NCI-H2029 (cell line): ENCODE measurements at places on chromosomes 1 and 21.

- no peak for DNase-seq
Observed at GRCh38 chr1:153639280-153639679, 5.4 kb downstream of the CHTOP start.

DNA sequence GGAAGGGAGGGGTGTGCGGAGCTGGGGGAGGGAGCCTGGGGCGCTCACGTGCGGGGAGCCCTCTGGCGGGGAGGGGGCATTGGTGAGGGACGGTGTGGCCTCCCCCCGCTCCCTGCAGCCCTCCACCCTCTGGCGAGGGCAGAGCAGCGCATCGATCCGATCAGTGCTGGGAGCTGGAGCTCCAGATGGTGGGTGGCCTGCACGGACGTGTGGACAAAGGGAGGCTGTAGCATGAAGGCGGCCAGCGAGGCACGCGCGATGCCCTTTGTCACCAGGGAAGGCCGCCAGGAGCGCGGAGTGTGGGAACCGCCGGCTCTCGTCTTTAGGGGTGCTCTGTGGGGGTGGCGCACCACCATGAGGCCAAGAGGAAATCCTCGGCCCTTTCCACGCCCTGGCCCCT lies 5.4 kb upstream of the HES5 start:
- DNase-seq = no peak

DNA sequence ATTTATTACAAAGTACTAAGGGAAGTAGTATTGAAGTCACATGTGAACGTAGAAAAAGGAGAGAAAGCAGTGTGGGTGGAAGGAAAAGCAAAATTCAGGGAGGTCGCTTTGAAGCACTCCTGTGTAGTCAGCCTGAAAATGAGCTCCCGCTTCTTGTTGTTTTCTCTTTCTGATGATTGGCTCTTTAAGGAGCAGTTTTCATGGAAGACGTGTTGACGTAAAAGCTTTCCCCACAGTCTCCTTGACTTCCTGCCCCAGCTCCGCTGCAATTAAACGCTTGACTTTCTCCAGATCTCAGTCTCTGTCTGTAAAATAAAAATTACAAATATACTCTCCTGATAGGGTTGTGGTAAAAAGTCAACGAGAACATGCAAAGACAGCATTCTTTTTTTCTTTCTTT lies 661.5 kb upstream of the ZP4 start:
- DNase-seq = no peak

DNA sequence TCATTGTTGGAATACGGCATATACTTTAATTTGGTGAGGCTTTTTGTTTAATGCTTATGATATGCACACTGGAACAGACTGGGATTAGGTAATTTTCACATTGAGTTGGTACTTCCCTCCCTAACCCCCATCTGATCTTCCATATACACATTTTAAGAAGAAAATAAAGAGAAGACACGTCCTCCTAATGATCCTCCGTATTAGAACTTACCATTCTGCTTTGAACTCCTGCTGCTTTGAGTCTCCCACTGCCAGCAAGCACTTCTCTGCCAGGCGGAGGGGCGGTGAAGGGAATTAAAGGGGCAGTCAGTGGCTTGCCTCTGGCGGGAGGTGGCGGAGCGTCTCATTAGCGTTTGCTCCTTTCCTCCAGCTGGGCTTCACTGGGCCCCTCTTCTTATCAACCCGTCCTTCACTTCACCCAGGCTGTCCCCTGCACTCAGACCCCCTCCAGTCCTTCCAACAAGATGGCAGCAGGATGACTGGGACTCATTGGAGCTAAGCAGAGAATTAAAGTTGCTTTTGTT lies 433.4 kb downstream of the KIF26B start:
- DNase-seq = no peak

DNA sequence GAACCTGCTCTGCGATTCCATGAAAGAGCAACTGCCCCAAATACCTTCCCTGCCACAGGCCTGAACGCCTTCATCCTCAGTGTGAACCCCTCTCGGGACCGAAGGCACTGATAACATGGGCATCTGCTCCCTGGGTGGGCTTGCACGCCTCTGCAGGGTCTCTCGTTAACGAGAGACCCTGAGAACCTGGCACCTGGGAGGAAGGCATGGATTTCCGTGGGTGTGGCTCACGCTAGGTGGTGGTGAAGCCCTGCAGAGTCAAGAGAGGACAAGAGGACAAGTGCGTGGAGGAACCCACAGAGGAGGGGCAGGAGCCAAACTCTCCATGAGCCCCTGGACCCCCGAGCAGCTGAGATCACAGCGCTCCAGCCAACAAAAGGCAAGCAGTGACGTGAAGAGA lies 26.8 kb upstream of the COL6A2 start:
- DNase-seq = no peak

DNA sequence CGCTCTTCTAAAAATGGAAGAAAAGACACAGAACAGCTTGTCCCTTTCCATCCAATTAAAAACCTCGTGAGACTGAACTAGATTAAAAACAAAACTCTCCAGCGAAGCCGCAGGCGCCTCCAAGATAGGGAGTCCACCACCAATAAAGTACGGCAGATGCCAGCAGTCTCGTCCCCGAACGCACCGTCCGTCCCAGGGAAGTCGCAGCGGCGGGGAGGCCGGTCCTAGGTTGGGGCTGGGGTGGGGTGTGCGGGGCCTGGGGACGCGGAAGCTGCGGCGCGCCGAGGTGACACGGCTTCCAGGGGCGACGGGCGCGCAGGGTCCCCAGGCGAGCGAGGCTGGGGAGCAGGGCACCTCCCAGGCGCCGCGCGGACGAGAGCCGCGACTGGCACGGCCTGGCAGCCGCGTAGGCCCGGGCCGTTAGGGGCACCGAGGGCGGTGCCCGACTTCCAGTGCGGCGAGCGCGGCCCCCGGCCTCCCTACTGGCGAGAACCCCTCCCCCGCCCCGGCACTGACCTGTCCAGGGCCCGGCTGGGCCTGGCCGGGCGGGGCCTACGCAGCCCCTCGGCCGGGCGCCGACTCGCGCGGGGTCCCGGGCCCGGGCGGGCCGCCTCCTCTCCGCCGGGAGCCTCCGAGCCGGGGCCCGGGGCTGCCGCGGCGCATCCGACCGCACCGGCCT lies 28.3 kb upstream of the A3GALT2 start:
- DNase-seq = no peak

- DNase-seq = peak; percentile 37
Observed at GRCh38 chr1:60978421-60979357, 103.7 kb upstream of the NFIA start.

DNA sequence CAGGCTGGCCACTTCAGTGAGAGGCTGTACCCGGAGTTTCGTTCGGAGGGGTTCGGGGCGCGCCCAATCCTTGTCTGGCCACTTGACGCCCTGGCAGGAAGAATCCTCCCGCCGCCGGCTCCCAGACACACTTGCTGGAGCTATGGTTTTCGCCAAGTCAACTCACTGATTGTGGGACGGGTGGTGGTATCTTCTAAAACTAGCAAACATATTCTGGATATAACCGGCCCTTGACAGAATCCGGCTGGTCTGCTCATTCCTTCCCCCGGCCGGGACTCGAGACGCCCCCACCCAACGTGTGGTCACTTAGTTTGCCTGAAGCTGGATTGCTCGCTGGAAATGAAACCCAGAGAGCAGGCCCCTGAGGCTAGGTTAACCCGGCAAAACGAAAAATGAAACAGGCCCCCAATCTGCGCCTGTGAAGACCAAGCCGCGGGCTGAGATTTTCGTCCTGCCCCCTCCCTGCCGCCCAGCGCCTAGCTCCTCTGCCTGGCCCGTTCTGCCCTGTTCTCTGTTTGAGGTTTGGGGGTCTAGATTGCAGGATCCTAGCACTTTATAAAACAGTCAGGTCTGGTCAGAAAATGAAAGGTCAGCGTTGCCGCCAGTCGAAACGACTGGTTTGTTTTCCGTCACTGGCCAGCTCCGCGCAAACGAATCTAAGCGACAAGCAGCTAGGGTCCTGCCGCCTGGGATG lies 4.6 kb downstream of the GFI1 start:
- no peak for DNase-seq

GRCh38 chr1:22983944-22984343 lies 11.3 kb upstream of the LACTBL1 start:
- DNase-seq = no peak

- DNase-seq = no peak
Observed at GRCh38 chr1:230010603-230011332, 56.3 kb upstream of the GALNT2 start.

GRCh38 chr21:15826147-15826780 lies 96.5 kb downstream of the USP25 start:
- no peak for DNase-seq

- DNase-seq = peak; percentile 86
Observed at GRCh38 chr1:209652873-209653401, 712 bp upstream of the LAMB3 start.
